ENCODE measurements at places on chromosomes 16 and 17.
A peak's percentile ranks its signal among the peaks of the same experiment; 100 is the strongest.

- DNase-seq: no peak
These were observed 6.9 kb upstream of the ACTG1 start for GRCh38 chr17:81519284-81520020.

GRCh38 chr17:33118391-33119075 lies 126.9 kb downstream of the SPACA3 start:
- no peak for DNase-seq

DNA sequence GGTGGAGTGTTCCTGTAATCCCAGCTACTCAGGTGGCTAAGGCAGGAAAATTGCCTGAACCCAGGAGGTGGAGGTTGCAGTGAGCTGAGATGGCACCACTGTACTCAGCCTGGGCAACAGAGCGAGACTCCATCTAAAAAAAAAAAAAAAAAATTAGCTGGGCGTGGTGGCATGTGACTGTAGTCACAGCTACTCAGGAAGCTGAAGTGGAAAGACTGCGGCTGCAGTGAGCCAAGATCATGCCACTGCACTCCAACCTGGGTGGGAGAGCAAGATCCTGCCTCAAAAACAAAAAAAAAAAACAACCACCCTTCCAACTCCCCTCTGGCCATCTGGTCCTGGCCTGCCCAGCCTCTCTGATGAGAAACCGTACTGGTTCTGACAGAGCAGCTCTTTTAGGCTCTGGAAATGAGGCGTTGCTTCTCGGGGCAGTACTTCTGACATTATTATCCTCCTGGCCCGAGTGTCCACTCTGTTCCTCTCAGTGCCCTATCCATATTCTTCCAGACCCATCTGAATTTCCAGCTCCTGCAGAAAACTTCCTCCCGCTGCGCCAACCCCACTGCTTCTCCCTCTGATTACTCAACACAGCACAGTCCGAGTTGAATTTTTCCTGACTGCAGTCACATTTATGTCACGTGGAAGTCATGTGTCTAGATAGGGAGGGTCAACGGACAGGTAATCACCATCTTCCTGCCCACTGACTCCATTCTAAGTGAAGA lies 13.3 kb downstream of the GGA2 start:
- DNase-seq: no peak

DNA sequence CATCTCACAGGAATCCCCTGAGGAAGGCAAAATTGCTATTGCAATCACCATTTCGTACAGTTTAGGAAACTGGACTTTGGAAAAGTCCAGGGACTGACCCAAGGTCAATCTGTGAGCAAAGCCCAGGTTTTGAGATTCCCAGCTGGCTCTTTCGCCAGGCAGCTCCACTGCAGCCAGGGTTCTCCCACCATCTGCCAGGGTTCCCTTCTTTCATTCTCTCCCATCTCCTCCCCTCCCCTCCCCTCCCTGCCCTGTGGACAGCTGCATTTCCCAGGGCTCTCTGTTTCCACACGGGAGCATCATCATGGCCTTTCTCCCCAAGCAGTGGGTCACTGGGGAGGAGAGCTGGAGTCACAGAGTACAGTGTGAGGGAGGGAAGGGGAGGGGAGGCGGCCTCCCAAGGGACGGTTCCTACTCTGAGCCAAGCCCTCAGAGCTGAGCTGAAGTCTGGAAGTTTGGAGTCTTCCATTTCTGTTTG lies 11.9 kb upstream of the GSDMA start:
- DNase-seq: no peak

- no peak for DNase-seq
These were observed 3.7 kb downstream of the VAMP2 start for GRCh38 chr17:8159032-8159400.

DNA sequence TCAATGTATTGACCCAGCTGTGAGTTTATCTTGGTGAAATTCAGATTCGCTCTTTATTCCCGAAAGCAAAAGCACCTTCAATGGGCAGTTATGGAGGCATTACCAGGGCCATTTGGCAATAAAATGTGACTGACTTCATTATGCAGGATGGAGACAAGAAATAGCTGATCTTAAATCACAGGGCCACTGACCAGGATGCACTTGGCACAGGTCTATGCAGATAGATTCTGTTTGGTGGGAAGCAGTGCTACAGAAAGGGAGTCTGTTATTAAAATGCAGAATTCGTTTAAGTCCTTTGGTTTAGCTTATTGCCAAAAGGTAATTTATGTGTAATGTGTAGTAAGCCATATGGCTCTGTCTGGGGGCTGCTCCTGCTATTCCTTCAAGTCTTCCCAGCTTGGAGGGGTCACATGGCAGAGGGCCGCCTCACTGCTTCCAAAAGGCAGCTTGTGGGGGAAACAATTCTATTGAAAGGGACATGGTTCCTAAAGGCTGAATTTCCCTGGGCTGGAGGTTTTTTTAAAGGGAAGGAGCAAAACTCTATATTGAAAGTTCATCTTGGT lies 239.8 kb downstream of the HS3ST4 start:
- DNase-seq: no peak

GRCh38 chr17:50256826-50257618 lies 17.2 kb upstream of the TMEM92 start:
- no peak for DNase-seq

DNA sequence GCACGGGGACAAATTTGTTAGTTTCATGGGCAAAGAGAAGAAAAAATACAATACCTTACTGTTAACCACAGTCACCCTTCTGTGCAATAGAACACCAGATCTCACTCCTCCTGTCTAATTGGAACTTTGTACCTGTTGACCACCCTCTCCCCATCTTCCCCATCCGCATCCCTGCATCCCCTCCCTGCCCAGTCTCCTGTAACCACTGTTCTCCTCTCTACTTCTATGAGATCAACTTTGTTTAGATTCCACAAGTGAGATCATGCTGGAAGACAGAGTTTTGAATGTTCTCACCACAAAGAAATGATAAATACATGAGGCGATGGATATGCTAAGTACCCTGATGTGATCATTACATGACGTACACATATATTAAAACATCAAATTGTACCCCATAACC lies 47.7 kb downstream of the CLEC16A start:
- DNase-seq: no peak

DNA sequence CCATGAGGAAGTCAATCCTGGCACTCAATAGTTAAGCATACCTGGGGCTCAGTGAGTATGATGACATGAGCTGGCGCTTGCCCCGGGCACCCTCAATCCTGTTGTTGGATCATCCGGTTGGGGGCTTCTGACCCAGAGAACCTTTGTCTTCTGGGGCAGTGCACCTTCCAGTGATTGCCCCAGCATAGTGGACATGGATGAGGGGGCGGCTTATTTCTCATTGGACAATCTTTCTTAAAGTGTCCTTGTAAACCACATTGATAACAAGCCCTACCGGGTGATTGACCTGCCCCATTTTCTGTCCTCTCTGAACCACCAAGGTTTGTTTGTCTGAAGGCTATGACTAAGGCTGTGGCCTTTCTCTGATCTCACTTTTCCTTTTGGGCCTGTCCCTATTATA lies 18.2 kb downstream of the IGSF6 start:
- no peak for DNase-seq

DNA sequence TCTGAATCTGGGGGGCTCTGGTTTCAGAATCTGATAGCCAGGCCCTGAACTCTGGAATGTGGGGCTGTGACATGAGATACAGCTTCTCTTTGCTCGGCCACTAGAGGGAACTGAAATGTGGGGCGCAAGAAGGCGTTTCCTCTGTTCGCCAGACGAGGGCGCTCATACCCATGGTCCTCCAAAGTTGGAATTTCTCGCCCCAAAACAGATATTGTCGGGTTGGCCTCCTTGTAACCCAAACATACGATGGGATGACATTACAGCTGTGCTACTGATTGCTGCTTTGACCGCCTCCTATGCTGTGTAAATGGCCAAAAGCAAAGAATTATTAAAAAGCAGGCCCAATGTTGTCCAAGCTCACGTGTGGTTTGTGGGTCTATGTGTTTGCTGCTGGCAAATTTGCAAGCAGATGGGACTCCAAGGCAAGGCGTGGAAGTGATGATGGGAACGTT lies 13.1 kb upstream of the MSI2 start:
- peak; percentile 52 for DNase-seq

DNA sequence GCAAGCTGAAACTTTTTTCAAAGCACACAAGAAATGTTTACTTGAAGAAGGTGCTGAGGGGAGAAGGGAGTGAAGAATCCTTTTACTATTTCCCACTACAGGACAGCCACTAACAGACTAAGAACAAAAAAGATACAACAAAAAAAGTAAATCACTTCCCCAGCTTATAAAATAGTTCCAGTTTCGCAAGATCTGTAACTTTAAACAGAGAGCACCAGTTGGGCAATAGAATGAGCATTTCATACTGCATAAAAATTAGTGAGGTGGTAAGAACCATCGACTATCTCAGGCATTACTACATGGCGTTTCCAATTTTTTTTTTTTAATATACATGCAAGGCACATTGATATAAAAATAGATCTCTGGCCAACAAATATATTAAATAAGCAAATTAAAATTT lies 11.1 kb downstream of the CRYBA1 start:
- DNase-seq: no peak

GRCh38 chr16:14373406-14373805 lies 256.7 kb downstream of the PARN start:
- no peak for DNase-seq

DNA sequence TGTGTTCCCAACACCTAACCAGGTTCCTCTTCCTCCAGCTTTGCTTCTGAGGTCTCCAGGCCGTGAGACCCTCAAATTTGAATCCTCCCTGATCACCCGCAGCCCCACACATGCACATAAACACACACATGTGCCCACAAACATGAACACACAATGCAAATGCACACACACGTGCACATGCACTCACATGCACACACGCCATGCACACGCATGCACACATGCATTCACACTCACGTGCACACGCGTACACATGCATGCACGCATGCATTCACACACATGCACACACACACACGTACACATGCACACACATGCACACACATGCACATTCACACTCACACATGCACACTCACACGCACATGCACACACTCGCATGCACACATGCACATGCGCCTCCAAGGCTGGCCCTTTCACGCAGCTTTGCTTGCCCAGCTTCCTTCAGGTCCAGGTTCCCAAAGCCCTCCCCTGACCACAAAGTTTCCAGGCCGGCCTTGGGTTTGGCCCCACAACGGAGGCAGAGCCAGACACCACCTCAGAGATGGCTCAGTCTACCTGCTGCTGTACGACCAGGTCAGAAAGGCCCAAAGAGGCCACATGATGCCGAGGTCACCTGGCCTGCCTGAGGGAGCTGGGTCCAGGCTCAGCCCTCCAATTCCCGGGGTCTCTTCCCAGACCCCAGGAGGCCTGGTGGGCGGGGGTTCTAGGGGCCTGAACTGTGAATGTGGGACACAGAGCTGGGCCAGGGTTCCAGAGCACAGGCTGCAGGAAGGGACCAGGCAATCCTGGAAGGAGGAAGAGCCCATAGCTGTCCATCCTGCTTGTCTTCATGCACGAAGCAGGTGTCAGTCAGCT lies 39.5 kb upstream of the ENPP7 start:
- no peak for DNase-seq

DNA sequence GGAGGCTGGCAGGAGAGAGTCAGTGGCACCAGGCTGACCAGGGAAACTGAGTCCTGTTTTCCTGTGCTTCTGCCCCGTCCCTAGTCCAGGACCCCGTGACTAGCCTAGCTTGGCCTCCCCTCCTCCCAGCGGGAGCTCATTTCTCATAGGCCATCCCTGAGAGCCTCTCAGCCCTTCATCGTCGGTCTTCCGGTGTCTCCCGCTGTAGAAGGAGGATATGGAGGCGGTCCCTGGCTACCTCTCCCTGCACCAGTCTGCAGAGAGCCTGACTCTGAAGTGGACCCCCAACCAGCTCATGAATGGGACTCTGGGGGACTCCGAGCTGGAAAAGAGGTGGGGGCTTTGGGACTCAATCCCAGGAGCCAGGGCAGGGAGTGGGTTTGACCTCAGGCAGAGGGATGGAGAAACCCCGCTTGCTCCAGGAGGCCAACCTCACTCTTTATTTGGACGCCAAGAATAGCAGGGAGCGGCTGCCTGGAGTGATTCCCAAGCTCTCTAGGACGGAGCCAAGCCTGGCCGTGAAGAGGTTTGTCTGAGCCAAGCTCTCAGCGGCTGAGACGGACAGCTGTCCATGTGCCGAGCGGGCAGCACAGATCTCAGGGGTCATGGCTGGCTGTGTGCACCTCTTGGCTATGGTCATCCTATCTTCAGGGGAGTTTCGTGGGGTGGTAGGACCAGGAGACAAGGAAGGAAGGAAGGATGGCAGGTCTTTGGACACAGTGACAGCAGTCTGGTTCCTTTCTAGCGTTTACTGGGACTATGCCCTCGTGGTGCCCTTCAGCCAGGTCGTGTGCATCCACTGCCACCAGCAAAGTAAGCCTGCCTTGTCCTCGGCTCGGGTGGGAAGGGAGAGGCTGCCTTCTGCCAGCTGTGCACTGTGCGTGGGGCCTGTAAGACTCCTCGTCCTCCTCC lies 26.8 kb downstream of the SGSM2 start:
- DNase-seq: peak; percentile 20

DNA sequence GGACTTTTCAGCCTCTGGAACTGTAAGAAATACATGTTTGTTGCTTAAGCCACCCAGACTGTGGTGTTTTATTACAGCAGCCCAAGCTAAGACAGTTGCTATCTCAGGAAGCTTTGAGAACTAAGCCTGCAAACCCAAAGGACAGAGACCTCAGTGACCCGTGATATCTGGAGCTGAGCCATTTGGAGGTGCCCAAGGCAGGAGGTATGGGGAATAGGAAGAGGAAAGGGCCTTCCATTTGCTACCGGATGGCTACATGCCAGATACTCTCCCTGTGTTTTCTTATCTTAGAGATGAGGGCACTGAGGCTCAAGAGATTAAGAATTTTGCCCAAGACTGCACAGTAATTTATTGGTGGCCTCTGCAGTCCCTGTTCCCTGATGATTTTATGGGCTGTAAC lies 622.1 kb upstream of the CDH5 start:
- DNase-seq: no peak
